ENCODE measurements at places on chromosomes 13 and 19.

DNA sequence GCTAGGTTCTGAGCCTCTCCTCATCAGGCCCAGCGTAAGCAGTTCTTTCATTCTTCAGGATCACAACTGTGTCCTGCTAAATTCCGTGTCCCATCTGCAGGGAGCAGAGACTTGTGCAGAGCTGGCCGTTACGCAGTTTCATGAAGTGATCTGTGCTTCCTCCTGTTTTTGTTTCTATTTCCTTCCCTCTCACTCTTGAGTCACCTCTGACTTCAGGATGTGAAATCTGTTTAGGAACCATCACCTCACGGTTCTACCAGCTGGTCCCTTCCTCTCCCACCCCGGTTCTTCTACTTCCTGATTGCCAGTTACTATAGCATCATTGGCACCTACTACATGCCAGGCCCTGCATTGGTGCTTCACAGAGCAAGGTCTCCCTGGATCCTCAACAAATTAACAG is 8.5 kb downstream of the MAU2 start:
- DNase-seq: no peak

DNA sequence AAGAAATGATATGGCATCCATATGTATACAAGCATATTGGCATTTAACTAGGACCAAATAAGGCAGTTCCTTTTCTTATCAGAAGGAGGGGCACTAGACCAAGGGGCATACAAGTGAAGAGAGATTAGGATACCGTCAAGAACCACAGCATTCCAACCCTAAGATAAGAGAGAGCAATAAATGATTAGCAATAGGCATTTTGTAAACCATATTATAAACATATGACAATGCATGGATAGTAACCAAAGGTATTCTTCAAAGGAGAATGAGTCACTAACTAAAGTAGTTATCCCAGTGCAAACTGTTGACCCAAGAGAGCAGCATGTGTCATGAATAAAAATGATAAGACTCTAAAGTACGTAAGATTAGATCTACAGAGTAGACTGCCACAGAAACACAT is 500.9 kb upstream of the HTR2A start:
- DNase-seq: no peak

DNA sequence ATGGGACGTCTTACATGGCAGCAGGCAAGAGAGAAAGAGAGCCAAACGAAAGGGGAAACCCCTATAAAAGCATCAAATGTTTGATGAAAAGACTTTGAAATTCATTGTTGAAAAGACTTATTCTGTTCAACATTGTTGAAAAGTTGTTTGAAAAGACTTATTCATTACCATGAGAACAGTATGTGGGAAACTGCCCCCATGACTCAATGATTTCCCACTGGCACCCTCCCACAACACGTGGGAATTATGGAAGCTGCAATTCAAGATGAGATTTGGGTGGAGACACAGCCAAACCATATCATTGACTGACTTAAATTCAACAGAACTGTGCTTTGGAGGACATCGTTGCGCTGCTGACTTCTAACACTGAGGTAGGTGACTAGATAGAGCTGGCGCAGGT is 48.0 kb upstream of the RCBTB2 start:
- no peak for DNase-seq

GRCh38 chr13:30846311-30846710 is 59.8 kb upstream of the MEDAG start:
- DNase-seq: peak; percentile 43

GRCh38 chr19:46472592-46472991 is 1.2 kb upstream of the PNMA8A start:
- no peak for DNase-seq

- no peak for DNase-seq
Measured at GRCh38 chr13:64428196-64428595, 2801.9 kb downstream of the PCDH9 start.

DNA sequence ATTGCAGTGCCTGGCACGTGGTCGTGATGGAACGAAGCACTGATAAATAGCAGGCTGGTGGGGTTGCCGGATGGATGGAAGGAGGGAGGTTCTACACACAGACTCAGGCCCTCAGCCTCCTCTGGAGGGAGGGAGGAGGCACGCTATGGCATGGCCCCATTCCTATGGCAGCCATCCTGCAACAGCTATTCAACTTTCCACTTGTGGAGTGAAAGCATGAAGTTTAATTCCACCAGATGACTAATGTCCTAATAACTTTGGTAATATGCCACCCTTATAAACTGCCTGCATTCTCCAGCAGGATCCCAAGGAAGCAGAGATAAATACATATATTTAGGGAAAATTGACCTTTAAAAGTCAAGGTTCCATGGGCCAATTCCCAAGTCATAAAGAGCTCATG is 92.4 kb downstream of the KL start:
- DNase-seq: no peak

DNA sequence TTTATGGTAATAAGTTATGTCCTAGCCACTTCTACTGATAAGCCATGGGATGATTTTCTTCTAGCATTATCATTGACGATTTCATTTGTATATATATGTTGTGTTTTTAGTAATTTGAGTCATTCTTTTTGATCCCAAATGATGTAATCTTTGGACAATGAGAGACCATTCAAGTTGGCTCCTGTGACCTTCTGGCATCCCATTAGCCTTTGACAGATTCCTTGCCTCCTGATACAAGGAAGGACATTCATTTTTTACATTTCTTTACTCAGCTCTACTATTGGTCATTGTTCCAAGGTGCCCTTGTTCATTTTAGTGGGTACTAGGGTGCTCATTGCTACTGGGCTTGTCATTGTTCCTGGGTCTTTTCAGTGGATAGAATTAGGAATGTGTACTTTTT is 35.3 kb upstream of the MYCBP2 start:
- no peak for DNase-seq

GRCh38 chr19:33279430-33280350 is 22.6 kb downstream of the CEBPA start:
- DNase-seq: no peak

DNA sequence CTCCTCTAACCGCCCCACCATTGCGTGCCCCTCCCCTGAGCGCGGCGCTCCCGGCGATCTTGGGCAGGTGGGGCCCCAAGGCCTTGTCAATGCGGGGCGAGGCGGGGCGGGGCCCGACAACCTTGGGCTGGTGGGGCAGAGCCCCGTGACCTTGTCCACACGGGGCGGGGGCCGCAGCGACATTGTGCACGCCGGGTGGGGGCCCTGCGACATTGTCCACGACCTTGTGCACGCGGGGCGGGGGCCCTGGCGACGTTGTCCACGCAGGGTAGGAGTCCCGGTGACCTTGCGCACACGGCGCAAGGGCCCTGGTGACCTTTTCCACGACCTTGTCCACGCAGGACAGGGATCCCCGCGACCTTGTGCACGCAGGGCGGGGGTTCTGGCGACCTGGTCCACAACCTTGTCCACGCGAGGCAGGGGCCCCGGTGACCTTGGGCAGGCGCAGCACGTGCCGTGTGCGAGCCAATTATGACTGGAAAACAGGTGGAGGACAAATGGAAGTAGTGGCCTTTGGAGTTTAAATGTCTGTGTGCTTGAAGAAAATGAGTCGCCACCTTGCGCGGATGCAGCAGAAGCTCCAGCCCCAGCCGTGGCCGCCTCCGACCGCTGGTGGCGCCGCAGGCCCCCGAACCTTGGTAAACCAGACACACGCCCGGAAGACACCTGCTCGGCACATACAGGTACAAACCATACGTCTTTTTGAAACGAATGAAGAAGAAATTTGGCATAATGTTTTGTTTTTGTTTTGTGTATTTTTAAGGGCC is 62.6 kb downstream of the LATS2 start:
- DNase-seq: no peak

DNA sequence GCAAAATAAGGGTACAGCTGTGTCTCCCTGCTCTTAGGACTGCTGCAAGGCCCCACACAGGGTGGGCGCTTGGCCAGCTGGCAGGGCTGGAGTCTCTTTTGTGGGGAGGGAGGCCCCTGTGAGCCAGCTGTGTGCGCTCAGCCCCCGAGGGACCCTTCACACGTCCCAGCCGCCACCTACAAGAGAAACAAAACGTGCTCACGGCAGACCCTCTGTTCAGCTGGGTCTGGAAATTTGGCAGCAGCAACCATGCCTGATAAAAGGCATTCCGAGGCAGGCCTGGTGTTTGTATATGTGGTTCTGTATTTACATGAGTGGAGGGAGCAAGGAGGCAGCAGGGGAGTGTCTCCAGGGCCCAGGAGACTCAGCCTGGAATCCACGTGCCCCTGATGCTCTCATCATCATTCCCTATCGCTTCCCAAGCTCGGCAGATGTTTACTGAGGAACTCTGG is 49.7 kb downstream of the CRTC1 start:
- DNase-seq: no peak

DNA sequence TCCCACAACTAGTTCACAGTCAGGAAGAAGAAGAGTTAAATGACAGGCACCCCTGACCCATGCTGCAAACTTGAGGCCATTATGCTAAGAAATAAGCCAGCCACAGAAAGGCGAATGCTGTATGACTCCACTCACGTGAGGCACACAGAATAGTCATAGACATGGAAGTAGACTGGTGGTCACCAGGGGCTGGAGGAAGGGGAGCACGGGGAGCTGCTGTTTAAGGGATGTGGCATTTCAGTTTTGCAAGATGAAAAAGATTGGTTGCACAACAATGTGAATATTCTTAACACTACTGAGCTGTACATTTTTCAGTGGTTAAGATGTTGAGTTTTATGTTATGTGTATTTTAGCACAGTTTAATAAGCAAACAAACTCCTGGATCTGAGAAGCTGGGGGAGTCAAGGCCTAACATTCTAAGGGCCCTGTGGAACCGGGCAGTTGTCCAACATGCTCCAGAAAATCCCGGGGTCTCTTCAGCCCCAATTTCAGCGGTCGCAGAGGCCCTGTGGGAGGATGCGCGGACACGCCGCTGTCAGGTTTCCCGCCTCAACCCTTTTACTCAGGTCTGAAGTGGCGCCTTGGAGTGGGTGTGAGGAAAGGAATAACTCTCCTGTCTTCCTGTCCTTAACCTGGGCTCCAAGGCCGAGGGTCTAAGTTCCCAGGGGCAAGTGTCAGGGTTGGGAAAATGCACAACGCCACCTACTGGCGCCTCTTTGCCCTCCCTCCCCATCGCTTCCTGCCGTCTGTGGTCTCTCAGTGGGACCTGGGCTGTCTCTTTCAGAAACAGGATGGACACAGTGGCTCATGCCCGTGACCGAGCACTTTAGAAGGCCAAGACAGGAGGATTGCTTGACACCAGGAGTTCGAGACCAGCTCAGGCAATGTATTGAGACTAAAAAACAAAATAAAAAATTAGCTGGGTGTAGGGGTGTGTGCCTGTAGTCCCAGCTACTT is 4.4 kb upstream of the TMEM272 start:
- no peak for DNase-seq
